ENCODE measurements at places on chromosomes 11 and 22.

- DNase-seq, result peak; percentile 55
These were observed 25.9 kb upstream of the ATXN10 start for GRCh38 chr22:45645526-45646414.

GRCh38 chr11:128686021-128686741 is 7.7 kb upstream of the FLI1 start:
- no peak for DNase-seq

DNA sequence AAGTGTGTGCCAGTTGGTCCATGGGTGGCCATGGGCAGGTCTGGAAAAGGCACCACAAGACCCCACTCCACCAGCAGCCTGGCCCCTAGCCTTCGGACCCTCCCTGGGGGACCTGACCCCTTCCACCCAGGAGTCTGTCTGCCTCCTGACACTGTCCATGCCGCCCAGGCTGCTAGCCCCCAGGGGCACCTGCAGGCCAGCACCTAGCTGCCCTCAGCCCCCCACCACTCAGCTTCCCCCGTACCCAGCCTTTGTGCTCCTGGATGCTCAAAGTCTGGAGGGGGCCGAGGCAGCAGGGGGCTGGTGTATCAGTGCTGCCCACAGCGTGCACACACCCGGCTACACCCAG is 34.3 kb upstream of the OR10G7 start:
- DNase-seq, result no peak

DNA sequence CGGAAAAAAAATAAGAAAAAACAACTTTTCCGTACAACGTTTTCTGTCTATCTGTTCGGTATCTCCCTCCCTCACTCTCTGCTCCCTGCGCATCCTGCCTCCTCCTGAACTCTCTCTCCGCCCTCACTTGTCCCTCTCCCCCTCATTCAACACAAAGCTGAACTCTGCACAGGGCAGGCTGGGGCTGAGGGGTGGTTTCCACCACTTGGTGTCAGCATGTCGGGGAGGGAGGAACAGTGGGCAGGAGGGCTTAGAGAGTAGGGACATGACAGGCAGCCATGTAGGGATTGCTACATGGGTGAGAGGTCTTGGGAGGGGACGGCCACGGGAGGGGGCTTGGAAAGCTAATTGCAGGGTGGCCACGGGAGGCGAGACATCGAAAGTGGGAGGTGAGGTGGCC is 17.6 kb downstream of the SLC22A12 start:
- no peak for DNase-seq

DNA sequence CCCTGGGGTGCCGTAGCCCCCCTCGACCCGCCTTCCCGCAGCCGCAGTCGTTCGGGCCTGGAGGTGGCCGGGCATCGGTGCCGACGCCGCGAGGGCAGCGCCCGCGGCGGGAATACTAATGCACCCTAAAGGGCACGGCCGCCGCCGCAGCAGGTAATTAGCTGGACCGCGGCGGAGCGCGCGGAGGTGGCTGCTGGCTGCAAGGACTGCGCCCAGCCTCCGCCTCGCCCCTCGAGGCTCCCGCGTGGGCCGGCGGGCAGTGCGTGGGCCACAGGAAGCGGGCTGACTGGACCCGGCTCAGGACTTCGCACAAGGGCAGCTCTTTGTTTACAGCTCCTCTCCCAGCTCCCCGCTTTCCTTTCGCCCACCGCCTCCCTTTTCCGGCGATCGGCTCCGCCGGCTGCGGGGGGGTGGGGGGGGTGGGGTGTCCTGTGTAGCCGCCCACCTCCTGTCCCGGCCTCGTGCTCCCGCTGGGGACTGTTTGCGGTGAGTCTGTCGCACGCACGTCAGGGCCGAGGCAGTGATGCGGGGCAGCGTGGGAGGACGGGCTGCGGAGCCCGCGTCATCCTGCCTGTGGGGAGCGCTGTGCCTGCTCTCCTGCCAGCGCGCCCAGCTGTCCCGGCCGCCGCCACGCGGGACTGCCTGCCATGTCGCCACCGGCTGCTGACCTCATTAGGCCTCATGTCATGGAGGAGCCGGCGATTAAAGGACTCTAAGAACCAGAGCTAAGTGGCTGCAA is 53.2 kb downstream of the GRIK4 start:
- DNase-seq, result no peak

- DNase-seq, result no peak
These were observed 16.8 kb downstream of the EXT2 start for GRCh38 chr11:44112091-44112821.

GRCh38 chr11:120074076-120074475 is 63.8 kb downstream of the TRIM29 start:
- no peak for DNase-seq

- no peak for DNase-seq
These were observed 23.2 kb downstream of the LDLRAD3 start for GRCh38 chr11:35967042-35967441.

- DNase-seq, result no peak
These were observed 13.9 kb upstream of the TH start for GRCh38 chr11:2185324-2186085.

GRCh38 chr22:28223826-28224225 is 304.8 kb upstream of the PITPNB start:
- no peak for DNase-seq

DNA sequence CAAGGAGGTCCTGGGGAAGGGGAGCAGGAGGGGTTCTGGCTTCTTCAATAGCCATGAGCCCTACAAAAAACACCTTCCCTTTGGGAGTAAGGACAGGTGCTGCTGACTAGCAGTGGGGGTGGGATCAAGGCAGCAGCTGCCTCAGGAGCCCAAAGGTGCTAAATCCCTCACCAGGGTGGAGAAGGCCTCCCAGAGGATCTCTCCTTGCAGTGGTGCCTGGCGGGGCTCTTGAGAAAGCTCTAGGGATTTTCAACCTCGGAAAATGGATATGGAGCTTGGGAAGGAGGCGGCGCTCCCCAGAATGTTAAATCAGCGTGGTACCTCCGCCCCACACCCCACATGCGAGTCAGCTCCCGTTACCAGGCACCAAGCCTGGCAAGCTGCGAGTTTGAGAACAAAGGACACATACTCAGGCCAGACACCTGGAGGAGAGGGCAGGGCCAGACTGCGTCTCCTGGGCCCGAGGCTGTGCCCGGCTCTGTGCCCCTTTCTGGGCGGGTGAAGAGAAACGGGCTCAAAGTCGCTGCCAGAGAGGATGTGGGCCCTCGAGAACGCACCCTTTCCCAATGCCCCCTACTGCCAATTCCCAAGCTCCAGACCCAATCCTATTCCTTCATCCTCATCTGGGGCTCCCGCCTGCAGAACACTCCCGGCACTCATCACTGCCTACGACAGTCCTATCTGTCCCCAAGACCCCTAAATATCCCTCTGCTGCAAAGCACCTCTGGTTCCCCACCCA is 139.0 kb downstream of the BRD1 start:
- no peak for DNase-seq

DNA sequence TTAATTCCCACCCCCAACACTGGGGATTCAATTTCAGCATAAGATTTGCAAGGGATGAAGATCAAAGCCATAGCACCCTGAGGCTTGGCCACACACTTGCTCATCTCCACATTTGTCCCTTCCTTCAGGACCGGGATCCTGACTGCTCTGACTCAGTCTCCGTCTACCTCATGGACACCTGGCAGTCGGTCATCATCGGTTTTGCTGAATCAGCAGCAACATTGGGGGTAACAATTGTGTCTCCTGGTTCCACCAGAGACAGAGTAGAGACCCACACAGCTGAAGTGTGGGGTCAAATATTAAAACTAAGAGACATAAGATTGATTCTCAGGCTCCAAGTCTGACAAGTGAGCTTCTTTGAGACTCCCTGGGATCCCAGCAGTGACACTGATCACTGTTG is 34.6 kb downstream of the GGTLC2 start:
- DNase-seq, result no peak

DNA sequence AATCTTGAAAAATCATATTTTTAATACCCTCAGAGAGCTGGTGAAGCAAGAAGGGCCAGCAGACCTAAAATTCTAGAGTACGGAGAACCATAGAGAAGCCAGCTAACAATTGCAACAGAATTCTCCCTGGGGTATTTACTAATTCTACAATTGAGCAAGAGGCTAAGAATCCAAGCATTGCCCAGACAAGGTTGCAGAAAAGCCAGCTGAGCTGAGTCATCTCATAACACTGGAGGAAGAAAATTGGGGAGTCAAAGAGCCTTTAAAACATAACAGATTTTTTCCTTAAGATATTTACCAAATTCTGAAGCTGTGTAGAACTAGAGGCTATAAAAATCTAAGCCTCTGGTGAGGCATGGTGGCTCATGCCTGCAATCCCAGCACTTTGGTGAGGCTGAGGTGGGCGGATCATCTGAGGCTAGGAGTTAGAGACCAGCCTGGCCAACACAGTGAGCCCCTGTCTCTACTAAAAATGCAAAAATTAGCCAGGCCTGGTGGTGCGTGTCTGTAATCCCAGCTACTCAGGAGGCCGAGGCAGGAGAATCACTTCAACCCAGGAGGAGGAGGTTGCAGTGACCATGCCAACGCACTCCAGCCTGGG is 13.6 kb upstream of the TMEM216 start:
- DNase-seq, result no peak

GRCh38 chr11:73656985-73657384 is 10.6 kb downstream of the PLEKHB1 start:
- no peak for DNase-seq

GRCh38 chr11:17544181-17544622 is at the start of gene USH1C:
USH1C (minus strand) TSS chr11:17544416; CDS start chr11:17544307, 109 bp downstream.
- DNase-seq, result no peak

- DNase-seq, result no peak
These were observed 295.9 kb upstream of the NCAM1 start for GRCh38 chr11:112665291-112665690.
